Activated T-helper 2 cell treated with anti-CD3 and anti-CD28 coated beads, Interferon-gamma antibody, Interleukin-2, Interleukin-4, amounts not matched to agents 10 μg/mL and 5 μg/mL and 100 μg/mL, durations not matched to agents 14 hours and 24 hours and 36 hours (primary cell): ENCODE measurements at places on chromosomes 5 and 9. TPM values are rescaled to one million over a fixed set of nuclear protein-coding genes. Genes with fewer than 3 reads are reported as not detected.

DAB2 gene
- total RNA-seq: not detected in 2 replicates

GARNL3 gene
- 1.9 and 2.9 TPM in 2 replicates for total RNA-seq

SH2D3C gene
- 23.6 and 25.1 TPM in 2 replicates for total RNA-seq

DNM1 gene
- 0.90 and 2.4 TPM in 2 replicates for total RNA-seq

ADGRD2 gene
- not detected in 2 replicates for total RNA-seq

DOCK8 gene
- total RNA-seq: 113 and 123 TPM in 2 replicates

SHC3 gene
- not detected in 2 replicates for total RNA-seq

HAVCR2 gene
- total RNA-seq: 48.6 and 50.5 TPM in 2 replicates

IGFBPL1 gene
- 0.16 TPM in 1 of 2 replicates, not detected in the other for total RNA-seq

SOX30 gene
- 0.11 TPM in 2 replicates for total RNA-seq

NUTM2F gene
- not detected in 2 replicates for total RNA-seq

WDR70 gene
- 37.9 and 45.3 TPM in 2 replicates for total RNA-seq

FLT4 gene
- total RNA-seq: 1.1 and 1.7 TPM in 2 replicates

CCDC69 gene
- 29.8 and 31.4 TPM in 2 replicates for total RNA-seq

SPATA31D4 gene
- total RNA-seq: not detected in 2 replicates

CDH12 gene
- not detected in 2 replicates for total RNA-seq

ANKRD18A gene
- total RNA-seq: 2.7 and 3.9 TPM in 2 replicates

ERCC6L2 gene
- total RNA-seq: 28.2 and 33.0 TPM in 2 replicates

CCDC187 gene
- total RNA-seq: 0.02 TPM in 1 of 2 replicates, not detected in the other

KIF20A gene
- 28.1 and 30.3 TPM in 2 replicates for total RNA-seq

ELOVL7 gene
- total RNA-seq: 0.68 and 0.90 TPM in 2 replicates

KLF4 gene
- total RNA-seq: 0.52 and 1.4 TPM in 2 replicates

SLC36A3 gene
- not detected in 2 replicates for total RNA-seq

UGT3A1 gene
- total RNA-seq: not detected in 2 replicates

STPG3 gene
- 0.48 TPM in 2 replicates for total RNA-seq

UNC13B gene
- total RNA-seq: 0.83 and 0.84 TPM in 2 replicates

RNF224 gene
- not detected in 2 replicates for total RNA-seq

ACOT12 gene
- not detected in 2 replicates for total RNA-seq

ARL14EPL gene
- total RNA-seq: not detected in 2 replicates

GADD45G gene
- 18.4 and 19.9 TPM in 2 replicates for total RNA-seq

PIP5K1B gene
- total RNA-seq: 76.2 and 77.2 TPM in 2 replicates

ISL1 gene
- total RNA-seq: not detected in 2 replicates

CPEB4 gene
- total RNA-seq: 8.1 and 12.2 TPM in 2 replicates

NXNL2 gene
- total RNA-seq: not detected in 2 replicates

UAP1L1 gene
- 20.0 and 22.3 TPM in 2 replicates for total RNA-seq

WDR31 gene
- 1.9 and 2.1 TPM in 2 replicates for total RNA-seq

MAMDC2 gene
- not detected in 2 replicates for total RNA-seq

IFNB1 gene
- not detected in 2 replicates for total RNA-seq

SMIM33 gene
- 0.23 and 0.25 TPM in 2 replicates for total RNA-seq

HAVCR1 gene
- 0.64 and 1.2 TPM in 2 replicates for total RNA-seq

TLX3 gene
- total RNA-seq: not detected in 2 replicates

PCDHB16 gene
- not detected in 2 replicates for total RNA-seq

DDX41 gene
- total RNA-seq: 138 and 144 TPM in 2 replicates

ISOC1 gene
- 26.6 and 28.1 TPM in 2 replicates for total RNA-seq

NIPBL gene
- 48.5 and 52.9 TPM in 2 replicates for total RNA-seq

ENC1 gene
- total RNA-seq: 0.87 and 1.2 TPM in 2 replicates

SPARC gene
- 0.43 TPM in 1 of 2 replicates, not detected in the other for total RNA-seq

SLC6A18 gene
- not detected in 2 replicates for total RNA-seq
